Regular cardiac myocyte (primary cell): ENCODE measurements at places on chromosomes 5 and 9. TPM values are rescaled to one million over a fixed set of nuclear protein-coding genes. Genes with fewer than 3 reads are reported as not detected.

TMEM215 gene
- total RNA-seq, result not detected in 2 replicates

SLC25A25 gene
- 12.1 and 19.4 TPM in 2 replicates for total RNA-seq

PCSK5 gene
- 3.3 and 17.8 TPM in 2 replicates for total RNA-seq

CEP72 gene
- total RNA-seq, result 1.7 and 5.4 TPM in 2 replicates

BTNL9 gene
- total RNA-seq, result not detected in 2 replicates

PTPRD gene
- total RNA-seq, result 2.3 and 9.8 TPM in 2 replicates

ST8SIA4 gene
- 2.5 and 3.8 TPM in 2 replicates for total RNA-seq

DYNC2I2 gene
- 27.9 and 81.9 TPM in 2 replicates for total RNA-seq

HMMR gene
- total RNA-seq, result 11.8 and 79.9 TPM in 2 replicates

MEIKIN gene
- total RNA-seq, result under 0.01 TPM in 1 of 2 replicates, not detected in the other

DAB2IP gene
- 6.1 and 20.6 TPM in 2 replicates for total RNA-seq

UAP1L1 gene
- 5.9 and 16.1 TPM in 2 replicates for total RNA-seq

ADAMTSL2 gene
- 1.2 and 2.8 TPM in 2 replicates for total RNA-seq

UGT3A2 gene
- not detected in 2 replicates for total RNA-seq

LCN12 gene
- total RNA-seq, result not detected in 2 replicates

ZDHHC12 gene
- total RNA-seq, result 22.6 and 39.9 TPM in 2 replicates

DMGDH gene
- total RNA-seq, result 0.58 and 3.7 TPM in 2 replicates

ANKRD31 gene
- 0.19 and 0.28 TPM in 2 replicates for total RNA-seq

C5orf52 gene
- not detected in 2 replicates for total RNA-seq

DNAI1 gene
- 0.28 TPM in 1 of 2 replicates, not detected in the other for total RNA-seq

CYLC2 gene
- not detected in 2 replicates for total RNA-seq

KLF9 gene
- total RNA-seq, result 14.6 and 52.7 TPM in 2 replicates

LHX3 gene
- total RNA-seq, result under 0.01 TPM in 1 of 2 replicates, not detected in the other

FCN1 gene
- total RNA-seq, result not detected in 2 replicates

STPG3 gene
- not detected in 2 replicates for total RNA-seq

GRM6 gene
- not detected in 2 replicates for total RNA-seq

STC2 gene
- 449 and 1,347 TPM in 2 replicates for total RNA-seq

CARD19 gene
- 41.2 and 67.7 TPM in 2 replicates for total RNA-seq

COL5A1 gene
- 222 and 254 TPM in 2 replicates for total RNA-seq

FBP1 gene
- total RNA-seq, result not detected in 2 replicates

PRUNE2 gene
- total RNA-seq, result 27.2 and 67.7 TPM in 2 replicates

SH3GLB2 gene
- total RNA-seq, result 26.3 and 33.3 TPM in 2 replicates

OLFM1 gene
- total RNA-seq, result 1.2 and 5.1 TPM in 2 replicates

FBXO10 gene
- total RNA-seq, result 9.4 and 12.1 TPM in 2 replicates

PROB1 gene
- total RNA-seq, result 1.1 and 1.2 TPM in 2 replicates

PCDHB12 gene
- total RNA-seq, result under 0.01 and 0.28 TPM in 2 replicates

IFNA10 gene
- not detected in 2 replicates for total RNA-seq

PDZD2 gene
- total RNA-seq, result 0.28 and 0.58 TPM in 2 replicates

NXNL2 gene
- 0.38 and 2.5 TPM in 2 replicates for total RNA-seq

PAPPA gene
- total RNA-seq, result 143 and 435 TPM in 2 replicates

C9orf153 gene
- total RNA-seq, result 0.19 and 0.56 TPM in 2 replicates

MCTP1 gene
- total RNA-seq, result 0.77 and 3.7 TPM in 2 replicates

SLC34A3 gene
- not detected in 2 replicates for total RNA-seq

PCDHB6 gene
- under 0.01 and 0.28 TPM in 2 replicates for total RNA-seq

KIF4B gene
- under 0.01 TPM in 1 of 2 replicates, not detected in the other for total RNA-seq

FRRS1L gene
- total RNA-seq, result 0.19 and 0.28 TPM in 2 replicates

SPINK6 gene
- total RNA-seq, result not detected in 2 replicates
